CD4-positive, alpha-beta T cell treated with Interleukin-12 subunit alpha and Interleukin-12 subunit beta, for 1 hour (primary cell): ENCODE measurements at places on chromosomes 2 and 18.
A peak's percentile ranks its signal among the peaks of the same experiment; 100 is the strongest.

DNA sequence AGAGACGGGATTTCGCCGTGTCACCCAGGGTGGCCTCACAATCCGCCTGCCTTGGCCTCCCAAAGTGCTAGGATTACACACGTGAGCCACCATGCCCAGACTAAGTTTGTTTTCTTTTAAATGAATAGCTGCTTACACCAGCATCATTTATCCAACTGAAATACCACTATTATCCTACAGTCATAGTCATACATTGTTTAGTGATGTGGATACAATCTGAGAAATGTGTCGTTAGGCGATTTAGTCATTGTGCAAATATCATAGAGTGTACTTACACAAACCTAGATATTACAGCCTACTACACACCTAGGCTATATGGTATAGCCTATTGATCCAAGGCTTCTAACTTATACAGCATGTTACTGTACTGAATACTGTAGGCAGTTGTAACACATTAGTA is 10.3 kb downstream of the ZC3H15 start:
- DNase-seq = no peak

DNA sequence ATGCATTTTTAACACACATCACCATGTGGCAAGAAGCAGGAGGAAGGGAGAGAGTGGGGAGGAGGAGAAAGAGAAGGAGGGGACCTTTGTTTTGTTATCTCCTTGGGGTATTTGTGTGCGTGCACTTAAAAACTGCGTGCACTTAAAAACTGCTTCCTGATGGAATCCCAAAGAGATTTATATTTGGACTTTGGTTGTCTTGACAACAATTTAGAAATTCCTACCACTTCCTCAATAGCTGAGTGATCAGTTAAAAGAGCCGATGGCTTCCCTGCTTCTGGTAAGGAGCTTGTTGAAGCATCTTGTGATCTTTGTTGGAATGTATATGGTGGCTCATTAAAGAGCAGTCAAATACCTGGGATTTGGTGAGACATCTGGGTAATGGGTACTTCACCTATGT is 4.5 kb downstream of the RAB31 start:
- DNase-seq = no peak

GRCh38 chr18:3691705-3692104 is 241.7 kb downstream of the TGIF1 start:
- DNase-seq = no peak

DNA sequence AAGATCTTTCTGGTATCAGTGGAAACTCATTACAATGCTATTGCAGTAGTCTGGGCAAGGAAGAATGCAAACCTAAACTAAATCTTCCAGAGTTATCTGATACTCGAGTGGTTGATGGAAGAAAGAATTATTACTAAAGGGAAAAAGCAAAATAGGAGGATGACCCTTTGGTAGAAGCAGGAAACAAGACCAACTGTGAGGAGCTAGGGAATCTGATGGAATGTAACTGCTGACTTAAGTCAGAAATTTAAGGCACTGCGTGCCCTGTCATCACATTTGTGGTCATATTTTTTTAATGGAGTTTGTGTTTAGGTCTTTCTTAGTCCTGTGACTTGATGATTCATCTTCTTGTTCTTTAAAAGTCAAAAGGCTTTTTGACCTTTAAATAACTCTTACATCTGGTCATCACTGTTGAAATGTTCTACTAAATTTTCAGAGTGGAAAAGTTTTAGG is 36.5 kb upstream of the ARMC9 start:
- DNase-seq = no peak

DNA sequence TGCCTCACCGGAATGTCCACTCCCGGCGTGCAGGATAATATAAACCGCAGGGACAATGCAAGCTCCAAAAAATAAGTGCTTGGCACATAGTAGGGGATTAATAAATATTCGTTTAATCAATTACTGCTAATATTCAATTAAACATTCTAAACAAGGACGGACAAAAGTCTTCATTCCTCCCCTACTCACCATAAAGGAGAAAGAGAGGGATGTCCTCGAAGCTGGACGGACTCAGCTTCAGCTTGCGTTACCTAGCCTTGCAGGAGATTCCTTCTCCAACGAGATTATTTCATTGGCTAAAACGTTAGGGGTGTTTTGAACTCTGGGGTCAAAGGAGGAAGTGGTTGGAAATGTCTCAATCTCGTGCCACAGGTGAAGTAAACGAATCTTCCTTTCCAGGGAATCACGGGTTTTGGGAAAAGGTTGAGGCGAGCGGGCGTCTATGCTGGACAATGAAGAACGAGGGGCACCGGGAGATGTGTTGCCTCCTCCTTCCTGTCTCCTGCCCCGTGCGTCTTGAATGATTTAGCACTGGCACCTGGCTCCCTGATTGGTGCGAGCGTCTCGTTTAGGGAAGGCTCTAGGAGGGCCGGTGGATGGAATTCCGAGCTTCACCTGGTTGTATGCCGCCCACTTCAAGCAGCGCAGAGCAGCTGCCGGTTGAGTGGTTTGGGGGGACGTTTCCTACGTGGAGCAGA is 2.0 kb upstream of the GAD1 start:
- DNase-seq = no peak

DNA sequence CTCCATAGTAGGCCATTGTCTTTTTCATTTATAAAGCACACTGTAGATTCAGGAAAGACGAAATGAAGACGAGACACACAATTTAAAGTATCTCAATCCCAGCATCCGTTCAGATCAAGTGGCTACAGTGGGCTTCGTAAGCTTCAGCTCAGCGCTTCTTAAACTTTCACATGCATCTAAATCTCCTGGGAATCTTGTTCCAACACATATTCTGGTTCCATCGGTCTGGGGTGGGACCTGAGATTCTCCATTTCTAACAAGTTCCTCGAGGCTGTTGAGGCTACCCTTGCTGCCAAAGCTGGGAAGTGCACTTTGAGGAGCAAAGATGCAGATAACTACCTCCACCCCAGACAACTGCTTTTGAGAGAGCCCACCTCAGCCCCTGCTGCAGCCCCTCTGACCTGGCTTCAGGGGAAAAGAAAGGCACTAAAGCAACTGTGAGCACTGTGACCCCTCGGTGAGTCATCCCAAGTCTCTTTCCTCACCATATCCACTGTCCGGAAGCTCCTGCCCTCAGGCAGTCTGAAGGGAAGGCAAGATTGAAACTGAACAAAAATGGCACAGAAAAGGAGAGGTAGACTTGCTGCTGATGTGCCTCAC is 201.1 kb upstream of the FBXO11 start:
- no peak for DNase-seq

- no peak for DNase-seq
These were observed 489.3 kb upstream of the CHST9 start for GRCh38 chr18:27674411-27674810.

DNA sequence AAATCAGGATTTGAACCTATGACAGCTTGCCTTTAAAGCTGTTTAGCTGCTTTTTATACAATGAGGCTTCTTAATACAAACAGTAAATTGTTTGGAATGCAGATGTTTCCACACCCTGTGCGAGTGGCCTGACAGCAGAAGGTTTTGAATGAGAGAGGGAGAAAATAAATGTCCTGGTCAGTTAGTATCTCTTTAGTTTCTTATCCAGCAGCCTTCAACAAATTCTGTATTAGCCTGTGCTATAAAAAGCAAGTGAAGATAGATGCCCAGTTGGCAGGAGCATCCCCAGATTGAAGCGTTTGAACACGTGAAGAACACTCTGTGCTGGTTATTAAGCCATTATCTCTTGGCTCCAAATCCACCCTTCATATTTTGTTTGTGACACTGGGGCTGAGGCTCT is 70.6 kb downstream of the CERS6 start:
- DNase-seq = no peak

DNA sequence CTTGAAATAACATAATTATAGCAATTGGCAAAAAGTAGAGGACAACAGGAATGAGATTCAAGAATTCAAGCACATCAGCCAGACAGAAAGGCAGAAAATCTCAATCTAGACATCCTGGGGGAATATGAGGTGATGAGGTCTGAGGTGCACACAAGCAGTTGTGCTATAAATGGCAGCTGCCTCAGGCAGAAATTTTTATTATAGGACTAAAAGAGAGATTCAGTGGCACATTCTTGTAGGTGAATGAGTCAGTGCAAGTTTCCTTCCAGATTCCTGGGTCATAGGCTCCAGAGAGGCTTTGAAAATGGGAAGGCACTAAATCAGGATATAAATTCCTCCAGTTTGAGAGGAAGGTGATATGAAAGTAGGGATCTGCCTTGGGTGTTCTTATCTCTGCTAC is 127.2 kb upstream of the THSD7B start:
- DNase-seq = no peak

GRCh38 chr2:235390108-235390815 is 103.6 kb upstream of the AGAP1 start:
- DNase-seq = peak; percentile 44

GRCh38 chr2:108287169-108287568 is 1.5 kb upstream of the SULT1C2 start:
- no peak for DNase-seq

GRCh38 chr2:173985605-173985992 is 20.4 kb upstream of the SP3 start:
- DNase-seq = no peak

DNA sequence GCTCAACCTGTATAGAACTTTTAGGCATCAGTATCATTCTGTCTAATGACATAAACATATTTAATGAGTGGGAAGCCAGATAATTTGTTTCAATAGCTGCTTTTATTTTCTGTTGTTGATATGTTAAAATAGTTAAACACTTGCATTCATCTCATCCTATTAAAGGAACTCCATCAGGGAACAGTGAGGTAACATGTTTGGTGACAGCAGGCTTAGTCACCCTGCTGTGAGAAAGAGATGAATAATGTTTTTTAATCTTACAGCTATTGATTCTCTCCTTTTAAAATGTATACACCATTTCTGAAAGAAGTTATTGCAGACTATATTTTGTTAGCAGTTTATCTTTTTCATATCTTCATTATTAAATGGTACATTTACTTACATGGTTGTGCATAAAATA is 123.3 kb upstream of the CWC22 start:
- no peak for DNase-seq

- DNase-seq = no peak
These were observed 762 bp downstream of the YIPF4 start for GRCh38 chr2:32278478-32278853.

GRCh38 chr2:71859211-71859847 is 288.3 kb downstream of the CYP26B1 start:
- DNase-seq = no peak

DNA sequence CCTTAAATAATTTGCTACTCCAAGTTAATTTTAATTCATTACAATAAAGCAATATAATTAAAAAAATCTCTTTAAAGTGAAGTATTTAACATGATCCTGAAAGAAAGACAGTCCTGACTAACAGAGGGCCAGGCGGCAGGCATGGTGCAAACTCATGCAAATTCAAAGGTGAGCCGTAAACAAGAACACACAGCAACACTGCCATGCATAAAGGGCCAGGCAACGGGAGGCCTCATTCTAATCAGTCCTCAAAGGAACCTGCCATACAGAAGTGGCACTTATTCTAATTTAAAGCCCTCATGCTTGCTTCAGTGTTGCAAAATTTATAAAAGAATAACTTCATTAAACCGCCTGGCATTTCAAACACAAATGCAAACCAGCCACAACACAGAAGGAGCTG is 277.0 kb downstream of the ZNF521 start:
- no peak for DNase-seq

GRCh38 chr2:75327334-75327733 is 128.0 kb upstream of the TACR1 start:
- DNase-seq = no peak

DNA sequence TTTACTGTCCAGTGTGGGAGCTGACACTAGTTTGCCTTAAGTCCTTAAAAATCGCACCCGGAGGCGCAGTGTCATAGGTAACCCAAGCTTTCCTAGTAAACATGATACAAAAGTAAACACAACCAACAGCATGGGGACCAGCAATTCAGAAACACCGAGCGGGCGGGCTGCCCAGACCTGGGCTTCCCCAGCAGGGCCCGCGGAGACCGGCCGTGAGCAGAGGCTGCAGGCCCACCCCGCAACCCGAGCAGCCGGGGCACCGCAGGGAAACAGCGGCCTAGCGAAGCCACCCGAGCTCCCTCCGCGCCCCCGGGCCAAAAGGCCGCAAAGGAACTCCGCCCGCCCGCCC is 296 bp downstream of the TTC21B start:
- no peak for DNase-seq

DNA sequence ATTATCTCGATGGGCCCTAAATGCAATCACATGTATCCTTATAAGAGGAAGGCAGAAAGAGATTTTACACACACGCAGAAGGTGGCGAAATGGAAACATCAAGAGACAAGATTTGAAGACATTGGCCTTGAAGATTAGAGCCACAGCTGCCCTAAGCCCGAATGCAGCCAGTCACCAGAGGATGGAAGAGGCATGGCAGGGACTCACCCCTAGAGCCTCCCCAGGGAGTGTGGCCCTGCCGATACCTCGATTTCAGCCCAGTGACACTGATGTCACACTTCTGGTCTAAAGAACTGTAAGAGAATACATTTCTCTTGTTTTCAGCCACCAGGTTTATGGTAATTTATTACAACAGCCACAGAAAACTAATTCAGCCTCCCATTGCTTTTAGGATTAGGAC is 17.4 kb downstream of the TTC39C start:
- DNase-seq = no peak

GRCh38 chr2:62374301-62375112 is 131.5 kb downstream of the TMEM17 start:
- no peak for DNase-seq

GRCh38 chr2:31079665-31080064 is 58.6 kb downstream of the GALNT14 start:
- DNase-seq = no peak

- DNase-seq = peak; percentile 77
These were observed at the start of gene SLC30A3 for GRCh38 chr2:27262379-27263286. SLC30A3 (minus strand) TSS chr2:27263047; CDS start chr2:27262906, 141 bp downstream.

GRCh38 chr2:240127911-240128607 is 8.0 kb downstream of the COPS9 start:
- no peak for DNase-seq

DNA sequence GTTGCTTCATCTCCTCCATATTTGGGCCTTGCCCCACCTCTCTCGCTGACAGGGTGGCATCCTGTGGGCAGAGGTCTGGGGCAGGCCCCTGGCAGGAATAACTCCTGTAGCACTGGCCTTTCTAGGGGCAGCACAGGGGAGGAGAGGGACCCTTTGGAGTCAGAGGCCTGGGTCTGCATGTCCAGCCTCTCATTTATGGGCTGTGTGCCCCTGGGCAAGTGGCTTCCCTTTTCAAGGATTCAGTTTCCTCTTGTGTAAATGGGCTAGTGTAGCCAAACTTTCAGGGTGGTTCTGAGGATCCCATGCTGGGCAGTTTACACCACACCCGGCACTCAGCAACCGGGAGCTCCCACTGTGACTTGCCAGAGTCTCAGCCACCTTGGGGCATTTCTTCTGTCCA is 23.4 kb downstream of the ADRA2B start:
- DNase-seq = no peak
